ENCODE measurements at places on chromosomes 5 and 9. TPM values are rescaled to one million over a fixed set of nuclear protein-coding genes. Genes with fewer than 3 reads are reported as not detected.

The SH3PXD2B gene
- total RNA-seq = 68.9 TPM

The PDZD2 gene
- total RNA-seq = 21.5 TPM

The CDHR2 gene
- total RNA-seq = 1.1 TPM

The CDH10 gene
- 25.4 TPM for total RNA-seq

The ANKRD18A gene
- 0.36 TPM for total RNA-seq

The LHX3 gene
- total RNA-seq = not detected

The CCDC187 gene
- total RNA-seq = 0.47 TPM

All from mesothelial cell of epicardium (in vitro differentiated cells).